ENCODE measurements at places on chromosomes 2 and 18.

DNA sequence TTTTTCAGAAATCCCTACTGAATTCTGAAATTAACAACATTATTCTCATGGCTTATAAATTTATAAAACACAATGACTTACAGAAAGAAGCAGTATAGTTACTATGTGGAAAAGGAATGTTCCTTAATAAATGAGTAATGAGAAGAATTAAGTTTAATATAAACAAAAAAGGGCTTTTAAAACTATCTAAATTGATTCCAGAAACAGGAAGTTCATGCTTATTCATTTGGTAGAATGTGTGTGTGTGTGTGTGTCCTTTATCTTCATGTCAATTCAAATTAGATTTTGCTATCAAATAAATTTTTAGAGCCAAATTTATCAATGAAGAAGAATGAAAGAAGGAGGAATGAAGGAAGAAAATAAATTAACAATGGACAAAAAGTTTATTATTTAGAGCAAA lies 440.8 kb upstream of the LRRTM4 start:
- DNase-seq = no peak

GRCh38 chr2:206392118-206392517 lies 51.2 kb upstream of the ADAM23 start:
- DNase-seq = peak; percentile 41

GRCh38 chr2:102615620-102616436 lies 3.5 kb upstream of the SLC9A2 start:
- peak; percentile 70 for DNase-seq

- DNase-seq = no peak
These were observed 49.0 kb upstream of the EPAS1 start for GRCh38 chr2:46248171-46248570.

GRCh38 chr18:27826101-27826500 lies 350.8 kb downstream of the CDH2 start:
- DNase-seq = no peak

- no peak for DNase-seq
These were observed 97.1 kb upstream of the PXDN start for GRCh38 chr2:1841461-1841860.

DNA sequence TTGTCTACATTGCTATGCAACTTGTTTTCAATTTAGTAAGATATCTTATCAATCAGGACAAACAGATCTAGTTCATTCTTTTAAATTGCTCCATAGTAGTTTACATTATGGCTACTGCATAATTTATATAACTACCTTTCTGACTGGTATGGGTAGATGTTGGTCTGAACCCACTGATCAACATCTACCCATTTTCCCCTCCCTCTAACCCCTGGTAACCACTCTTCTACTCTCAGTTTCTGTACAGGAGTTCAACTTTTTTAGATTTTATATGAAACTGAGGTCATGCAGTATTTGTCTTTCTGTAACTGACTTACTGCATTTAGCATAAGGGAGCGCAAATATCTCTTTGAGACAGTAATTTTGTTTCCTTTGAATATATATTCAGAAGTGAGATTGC lies 73.2 kb downstream of the ITSN2 start:
- no peak for DNase-seq

Data from hematopoietic multipotent progenitor cell treated with erythropoietin and hydrocortisone succinate and interleukin-3 and kit ligand, for 8 days (in vitro differentiated cells).